ENCODE measurements at places on chromosomes 1 and 21.

DNA sequence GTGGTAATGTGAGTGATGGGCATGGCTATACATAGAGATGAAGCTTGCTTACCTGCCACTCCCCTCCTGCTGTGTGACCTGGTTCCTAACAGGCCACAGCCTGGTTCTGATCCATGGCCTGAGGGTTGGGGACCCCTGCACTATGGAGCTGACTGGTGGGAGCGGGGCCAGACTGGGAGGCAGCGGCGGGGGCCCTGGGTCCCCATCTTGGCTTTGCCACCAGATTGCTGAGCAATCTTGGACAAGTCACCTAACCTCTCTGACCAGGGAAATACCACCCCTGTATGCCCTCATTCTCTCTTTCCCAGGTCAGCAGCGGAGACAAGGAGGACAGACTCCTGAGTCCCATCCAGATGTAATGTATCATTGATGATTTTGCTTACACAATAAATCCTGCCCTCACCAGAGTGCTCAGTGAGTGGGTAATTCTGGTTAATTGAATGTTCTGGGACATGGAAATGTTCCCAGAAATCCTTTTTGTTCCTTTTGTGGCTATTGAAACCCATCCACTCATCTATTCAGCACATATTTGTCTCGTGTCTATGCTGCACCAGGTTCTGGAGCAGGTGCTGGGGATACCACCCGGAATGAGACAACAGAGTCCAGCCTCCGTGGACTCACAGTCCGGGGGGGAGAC is 4.1 kb upstream of the ARHGEF10L start:
- no peak for DNase-seq

DNA sequence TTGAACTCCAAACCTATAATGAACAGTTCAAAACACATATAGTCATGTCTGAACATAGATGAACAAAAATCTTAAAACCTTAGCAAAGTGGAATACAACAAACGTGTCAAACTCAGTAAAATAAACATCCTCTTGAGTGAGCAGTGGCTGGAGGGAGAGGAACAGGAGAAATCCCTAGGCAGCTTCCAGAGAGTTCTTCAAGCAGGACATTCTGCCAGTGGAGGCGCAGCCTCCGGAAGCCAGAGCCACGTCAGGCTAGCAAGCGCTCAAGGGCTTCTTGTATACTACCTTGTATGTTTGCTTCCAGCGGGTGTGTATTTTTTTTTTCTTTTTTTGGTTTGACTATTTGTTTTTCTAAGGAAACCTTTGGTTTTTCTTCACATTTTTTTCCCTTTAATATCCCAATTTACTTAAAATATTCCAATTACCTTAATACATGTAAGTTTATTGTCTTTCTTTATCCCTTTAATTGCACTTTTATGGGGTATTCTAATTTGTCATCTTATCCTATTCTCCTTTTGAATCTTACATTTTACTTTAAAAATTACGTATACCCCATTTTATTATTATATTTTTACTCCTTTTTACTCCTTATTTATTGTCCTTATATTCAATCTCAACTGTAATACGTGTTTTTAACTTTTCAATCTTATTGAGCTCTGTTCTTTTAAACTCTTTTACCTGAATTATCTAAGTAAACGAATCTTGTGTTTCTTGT is 42.0 kb downstream of the COLGALT2 start:
- DNase-seq = no peak

DNA sequence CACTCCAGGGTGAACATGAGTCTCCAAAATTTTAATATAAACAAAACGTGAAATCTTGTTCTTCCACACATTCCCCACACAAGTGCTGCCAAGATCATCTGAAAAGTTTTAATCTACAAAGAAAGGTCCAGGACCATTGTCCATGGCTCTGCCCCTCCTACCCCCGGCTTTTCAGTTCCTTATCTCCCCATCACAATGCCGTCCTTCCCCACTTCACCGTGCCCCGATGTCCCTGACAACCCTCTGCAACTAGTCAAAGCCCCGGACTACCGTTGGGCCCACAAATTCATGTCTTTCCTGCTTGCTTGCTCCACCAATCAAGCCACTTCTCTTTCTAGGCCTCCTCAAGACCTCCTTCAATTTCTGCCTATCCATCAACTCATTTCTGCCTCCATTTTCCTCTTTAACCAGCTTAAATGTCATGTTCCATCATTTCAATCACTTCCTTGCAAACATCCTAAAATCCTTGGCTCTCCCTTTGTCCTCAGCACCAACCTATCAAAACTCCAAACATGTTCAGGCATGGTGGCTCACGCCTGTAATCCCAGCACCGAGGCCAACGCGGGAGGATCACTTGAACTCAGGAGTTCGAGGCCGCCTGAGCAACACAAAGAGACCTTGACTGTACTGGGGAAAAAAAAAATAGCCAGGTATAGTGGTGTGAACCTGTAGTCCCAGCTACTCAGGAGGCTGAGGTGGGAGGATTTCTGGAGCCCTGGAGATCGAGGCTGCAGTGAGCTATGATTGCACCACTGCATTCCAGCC is 14.0 kb upstream of the BMP8B start:
- no peak for DNase-seq

GRCh38 chr1:228373681-228374571 is 32.7 kb downstream of the TRIM11 start:
- no peak for DNase-seq

DNA sequence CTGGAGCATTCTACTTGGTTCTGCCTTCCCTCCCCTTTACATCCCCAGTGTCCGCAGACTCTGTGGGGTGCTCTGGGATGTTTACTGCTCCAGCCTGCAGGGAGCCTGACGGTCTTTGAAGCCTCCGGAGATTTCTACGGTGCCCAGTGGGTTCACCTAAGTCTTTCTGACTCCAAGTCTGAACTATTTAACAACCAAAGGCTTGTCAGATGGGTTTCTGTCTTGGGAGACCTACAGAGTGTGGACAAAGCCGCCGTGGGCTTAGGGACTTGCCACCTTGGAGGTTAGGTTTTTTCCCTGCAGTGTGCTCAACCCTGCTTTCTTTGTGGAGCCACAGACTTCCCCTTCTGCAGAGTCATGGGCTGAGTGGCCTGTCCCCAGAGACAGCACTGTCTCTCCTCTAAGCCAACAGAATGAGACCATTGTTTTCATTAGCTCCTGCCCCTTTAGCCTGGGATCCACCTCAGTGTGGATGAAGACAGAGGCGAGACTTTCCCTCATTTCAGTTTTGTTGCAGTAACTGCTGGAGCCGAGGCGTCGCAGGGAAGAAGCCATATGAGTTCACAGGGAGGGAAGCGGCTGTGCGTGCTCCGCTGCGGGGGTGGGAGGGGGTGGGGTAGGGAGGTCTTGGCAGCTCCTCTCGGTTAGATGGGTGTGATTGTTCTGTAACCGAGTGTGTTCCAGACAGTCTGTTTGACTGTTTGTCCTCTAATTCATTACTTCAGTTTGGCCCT is 120.7 kb downstream of the CNIH3 start:
- DNase-seq = no peak

DNA sequence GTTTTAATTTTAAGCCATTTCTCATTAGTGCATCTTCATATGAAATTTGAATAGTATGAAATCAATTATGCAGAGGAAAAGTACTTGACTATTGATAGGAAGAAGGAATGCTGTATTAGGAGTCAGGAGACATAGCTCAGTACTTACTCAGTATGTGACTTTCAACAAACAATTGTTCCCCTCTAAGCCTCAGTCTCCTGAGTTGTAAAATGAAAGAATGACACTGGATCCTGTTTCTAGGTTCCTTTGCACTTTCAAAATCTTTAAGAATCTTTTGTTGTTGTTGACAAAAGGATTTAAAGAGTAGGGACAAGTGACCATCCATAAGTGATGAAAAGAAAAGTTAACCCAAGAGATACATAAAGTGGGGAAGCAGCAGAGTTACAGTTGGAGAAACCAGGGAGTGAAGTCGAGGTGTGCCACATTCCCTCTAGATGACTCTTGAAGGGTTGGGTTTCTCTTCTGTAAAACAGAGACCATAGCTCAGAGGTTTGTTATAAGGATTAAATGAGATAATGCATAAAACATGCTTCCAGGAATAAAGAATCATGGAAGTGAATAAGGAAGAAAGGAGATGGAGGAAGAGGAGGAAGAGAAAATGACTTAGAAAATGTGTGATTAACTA is 105.7 kb upstream of the KCNJ15 start:
- no peak for DNase-seq

DNA sequence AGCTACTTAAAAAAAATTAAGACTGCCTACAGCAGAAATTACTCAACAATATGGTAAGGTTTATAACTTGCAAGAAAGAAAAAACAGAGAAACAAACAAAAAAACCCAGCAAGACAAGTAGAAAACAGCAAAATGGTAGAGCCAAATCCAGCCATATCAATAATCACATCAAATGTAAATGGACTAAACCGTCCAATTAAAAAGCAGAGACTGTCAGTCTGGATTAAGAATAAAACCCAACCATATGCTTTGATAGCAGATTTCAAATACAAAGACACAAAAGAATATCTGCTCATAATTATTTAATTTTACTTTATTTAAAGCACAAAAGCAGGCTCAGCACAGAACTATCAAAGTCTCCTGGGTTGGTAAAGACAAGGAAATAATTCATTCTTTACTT is 17.5 kb downstream of the PACC1 start:
- no peak for DNase-seq

DNA sequence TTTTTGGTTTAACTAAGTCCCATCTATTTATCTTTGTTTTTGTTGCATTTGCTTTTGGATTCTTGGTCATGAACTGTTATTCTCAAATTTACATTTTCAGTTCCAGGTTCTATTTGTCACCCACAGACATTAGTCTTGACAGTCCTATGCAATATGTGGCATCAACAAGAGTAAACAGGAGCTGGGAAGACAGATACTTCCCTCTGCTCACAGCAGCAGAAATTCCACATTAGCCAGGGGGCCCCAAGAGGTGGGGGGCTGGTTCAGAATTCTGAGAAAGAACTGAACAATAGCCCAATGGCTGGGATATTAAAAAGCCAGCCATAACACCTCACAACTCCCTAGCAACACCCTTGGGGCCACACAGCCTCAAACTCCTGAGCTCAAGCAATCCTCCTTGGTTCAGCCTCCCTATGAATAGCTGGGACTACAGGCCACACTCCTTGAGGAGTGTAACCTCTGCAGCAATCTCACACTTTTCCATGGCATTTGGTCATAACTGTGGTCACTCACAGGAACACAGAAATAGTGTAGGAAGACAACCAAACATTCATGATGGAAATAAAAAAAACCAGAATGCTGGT is 67.8 kb downstream of the ERG start:
- no peak for DNase-seq
